ENCODE measurements at places on chromosomes 12 and 14.

DNA sequence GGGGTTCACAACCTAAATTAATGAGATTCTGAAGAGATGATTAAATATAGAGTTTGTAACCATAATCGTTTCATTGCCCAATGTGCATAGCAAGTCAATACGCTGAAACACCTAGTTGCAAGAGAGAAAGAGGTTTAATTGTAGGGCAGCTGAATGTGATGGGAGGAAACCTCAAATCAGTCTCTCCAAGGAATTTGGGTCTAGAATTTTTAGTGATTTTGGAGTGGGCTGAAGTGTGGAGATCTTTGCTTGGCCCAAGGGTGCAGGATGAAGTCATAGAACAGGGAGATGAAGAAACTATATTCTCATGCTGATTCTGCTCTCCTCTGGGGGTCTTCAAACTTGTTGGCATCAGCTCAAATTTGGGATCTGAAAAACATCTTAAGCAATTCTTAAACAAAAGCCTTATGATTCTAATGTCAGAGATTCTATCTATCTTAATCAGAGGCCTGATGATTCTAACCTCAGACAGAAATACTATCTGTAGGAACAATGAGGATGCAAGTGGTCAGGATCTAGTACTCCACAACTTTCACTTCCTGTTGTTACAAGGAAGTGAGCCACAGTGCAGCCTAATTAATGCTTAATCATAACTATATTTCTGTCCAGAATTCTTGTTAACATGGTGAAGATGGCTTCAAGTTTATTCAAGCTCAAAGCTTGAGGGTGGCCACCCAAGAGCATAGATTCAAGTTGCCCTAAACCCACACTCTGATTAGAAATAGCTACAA, 80.2 kb upstream of the FUT8 start:
- no peak for DNase-seq

DNA sequence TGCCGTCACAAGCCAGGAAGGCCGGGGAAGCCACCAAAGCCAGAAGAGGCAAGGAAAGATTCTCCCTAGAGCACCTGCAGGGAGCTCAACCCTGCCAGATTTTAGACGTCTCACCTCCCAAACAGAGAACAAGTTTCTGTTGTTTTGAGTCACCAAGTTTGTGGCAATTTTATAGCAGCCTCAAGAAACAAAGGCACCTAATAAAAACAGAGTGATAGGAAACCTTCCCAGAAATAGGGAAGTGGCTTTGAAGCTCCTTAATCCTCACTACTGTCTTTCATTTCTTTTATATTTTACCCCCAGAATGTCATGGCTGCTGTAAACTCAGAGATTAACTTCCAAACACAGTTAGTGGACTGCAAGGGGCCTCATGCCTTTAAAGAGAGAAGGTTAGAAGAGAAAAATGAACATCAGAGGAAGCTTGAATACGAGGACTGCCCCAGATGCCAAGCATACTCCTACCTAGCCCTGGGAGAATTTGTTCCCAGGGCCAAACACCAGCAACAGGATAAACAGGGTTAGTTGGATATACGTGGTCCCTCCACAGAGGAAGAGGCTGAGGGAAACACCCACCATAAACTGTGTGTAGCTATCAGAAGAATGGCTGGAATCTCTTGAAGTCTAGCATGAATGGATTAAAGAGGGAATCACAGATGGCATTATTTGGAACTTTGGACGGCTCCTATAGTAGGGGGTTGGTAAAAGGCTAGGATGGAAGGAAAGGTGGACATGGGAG, 148.3 kb downstream of the KCNA5 start:
- DNase-seq: no peak

GRCh38 chr12:67910360-67911274, 78.6 kb upstream of the IFNG-AS1 start:
- DNase-seq: peak; percentile 6

GRCh38 chr14:67722293-67722692, 20.6 kb downstream of the RDH12 start:
- no peak for DNase-seq

DNA sequence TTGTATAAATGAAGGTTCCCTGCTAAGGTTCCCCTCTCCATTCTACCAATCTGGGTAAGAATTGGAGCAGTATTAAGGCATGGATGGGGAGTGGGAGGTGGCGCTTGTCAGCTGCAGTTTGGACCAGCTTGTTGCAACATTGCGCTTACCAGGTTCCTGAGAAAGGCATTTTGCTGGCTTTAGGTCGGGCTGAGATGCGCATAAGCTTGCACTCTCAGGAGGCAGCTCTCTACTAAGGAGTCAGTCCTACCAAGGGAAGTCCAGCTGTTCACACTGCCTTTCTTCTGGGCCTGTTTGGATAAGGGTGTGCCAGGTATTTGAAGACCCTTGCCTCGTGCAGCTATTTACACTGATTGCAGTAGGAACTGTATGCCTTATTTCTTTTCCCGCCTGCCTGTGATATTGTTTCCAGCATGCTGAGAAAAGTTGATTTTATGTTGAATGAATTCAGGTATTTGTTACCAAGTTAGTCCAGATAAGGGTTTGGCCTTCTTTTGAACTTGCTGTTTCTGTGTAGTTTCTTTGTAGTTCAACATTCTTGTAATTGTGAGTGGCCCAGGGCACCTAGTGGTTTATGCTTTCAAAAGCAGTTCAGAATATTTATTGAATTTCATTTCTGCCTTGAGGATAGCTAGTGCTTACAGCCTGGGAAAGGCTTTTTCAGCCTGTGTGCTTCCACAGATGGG, 2.6 kb downstream of the MLEC start:
- no peak for DNase-seq

GRCh38 chr14:71236487-71236886, 329.2 kb downstream of the PCNX1 start:
- DNase-seq: no peak

GRCh38 chr12:49642370-49642802, 19.0 kb downstream of the PRPF40B start:
- DNase-seq: no peak

GRCh38 chr14:67503331-67503730, 14.8 kb upstream of the TMEM229B start:
- no peak for DNase-seq

DNA sequence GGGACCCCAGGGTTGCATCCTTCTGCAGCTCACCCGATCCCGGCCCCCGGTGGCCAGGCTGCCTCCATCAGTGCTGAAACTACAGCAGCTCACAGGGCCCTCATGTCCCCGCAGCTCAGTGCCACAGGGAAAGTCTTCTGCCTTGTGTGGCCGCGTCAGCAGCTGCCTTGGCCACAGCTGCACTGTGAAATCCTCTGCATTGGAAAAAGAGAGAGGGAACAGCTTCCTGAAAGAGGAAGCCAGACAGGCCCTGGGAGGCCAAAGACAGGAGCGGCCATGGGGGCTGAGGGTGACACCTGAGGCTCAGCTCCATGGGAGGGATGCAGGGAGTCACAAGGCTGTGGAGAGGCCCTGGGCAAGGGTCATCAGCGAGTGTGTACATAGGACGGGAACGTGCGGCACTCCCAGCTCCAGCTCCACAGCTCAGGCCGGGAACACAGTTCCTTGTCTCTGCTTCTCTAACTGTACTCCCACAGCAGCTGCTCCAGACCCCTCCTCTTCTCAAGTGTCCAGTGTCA, 32.7 kb downstream of the PARP2 start:
- no peak for DNase-seq

DNA sequence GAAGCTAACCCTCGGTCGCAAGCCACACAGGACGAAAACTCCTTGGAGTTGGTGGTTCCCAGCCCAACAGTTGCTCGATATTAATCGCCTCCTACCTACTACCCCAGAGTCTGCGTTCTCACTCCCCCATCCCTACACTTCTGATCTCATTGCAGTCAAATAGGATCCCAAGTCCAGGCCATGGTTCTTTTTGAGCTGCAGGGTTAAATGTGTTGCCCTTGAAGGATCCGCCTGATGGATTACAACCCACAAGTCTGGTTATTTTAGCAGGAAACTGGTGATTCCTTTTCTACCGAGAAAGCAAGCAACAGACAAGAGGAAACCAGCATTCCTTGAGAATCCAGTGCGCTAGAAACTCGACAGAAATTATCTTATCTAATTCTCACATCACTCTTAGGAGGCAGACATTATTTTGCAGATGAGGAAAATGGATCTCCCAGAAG, 785 bp upstream of the NIN start:
- DNase-seq: peak; percentile 24

- no peak for DNase-seq
Measured at GRCh38 chr14:24513009-24513408, 4.9 kb upstream of the CMA1 start.

GRCh38 chr14:87866116-87866515, 126.9 kb downstream of the GALC start:
- DNase-seq: no peak
